ENCODE measurements at places on chromosomes 5 and 9.
A peak's percentile ranks its signal among the peaks of the same experiment; 100 is the strongest.

GRCh38 chr9:82538634-82539033, 524.3 kb downstream of the RASEF start:
- no peak for DNase-seq

DNA sequence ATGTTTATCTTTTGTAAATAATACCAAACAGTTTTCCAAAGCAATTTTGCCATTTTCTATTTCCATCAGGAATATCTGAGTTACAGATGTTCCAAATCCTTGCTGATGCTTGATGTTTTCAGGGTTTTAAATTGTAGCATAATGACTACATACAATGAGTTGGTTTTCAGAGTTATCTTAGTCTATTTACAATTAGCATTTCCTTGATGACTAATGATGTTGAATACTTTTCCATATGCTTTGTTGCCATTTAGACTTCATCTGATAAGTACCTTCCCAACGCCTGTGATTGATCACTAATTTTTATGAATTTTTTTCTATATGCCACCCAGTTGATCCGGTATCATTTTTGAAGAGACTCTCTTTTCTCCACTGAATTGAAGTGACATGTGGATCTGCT, 102.3 kb downstream of the SLC25A46 start:
- DNase-seq: no peak

DNA sequence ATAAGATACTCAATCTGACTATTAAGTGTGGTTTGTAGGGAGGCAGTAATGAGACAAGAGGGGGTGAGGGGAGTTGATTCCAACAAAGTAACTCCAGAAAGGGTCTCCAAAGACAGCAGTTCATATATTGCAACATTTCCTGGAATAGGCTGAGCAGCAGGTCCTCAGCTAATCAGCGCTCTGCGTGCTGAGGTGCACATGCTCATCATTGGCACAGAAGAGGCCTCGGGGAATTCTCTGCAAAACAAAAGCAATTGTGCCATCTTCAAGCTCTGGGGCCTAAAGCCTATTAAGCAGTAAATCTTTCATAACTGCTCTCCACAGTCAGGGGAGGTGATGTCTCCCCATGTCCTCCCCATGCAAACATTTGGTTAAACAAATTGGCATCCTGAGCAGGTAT, 357.3 kb downstream of the SPOCK1 start:
- DNase-seq: no peak

- peak; percentile 27 for DNase-seq
Observed at GRCh38 chr5:60382716-60383115, 317.2 kb downstream of the DEPDC1B start.

DNA sequence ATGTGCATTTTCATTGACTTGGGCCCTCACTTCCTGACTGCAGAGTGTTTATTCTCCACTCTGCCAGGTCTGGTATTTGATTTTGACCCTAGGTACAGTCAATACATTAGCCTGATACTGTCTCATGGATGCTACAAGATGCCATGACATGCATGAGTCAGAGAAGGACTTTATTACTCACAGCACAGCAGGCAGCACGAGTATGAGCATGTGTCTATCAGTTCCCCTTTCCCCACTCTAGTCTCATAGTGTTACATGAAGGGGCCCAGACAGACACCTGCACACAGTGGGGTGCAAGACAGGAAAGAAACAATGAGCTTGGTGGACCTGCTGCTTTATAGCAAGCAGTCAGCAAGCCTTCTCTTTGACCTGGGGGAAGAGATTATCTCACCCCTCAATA, 19.6 kb downstream of the ITGA2 start:
- peak; percentile 31 for DNase-seq

DNA sequence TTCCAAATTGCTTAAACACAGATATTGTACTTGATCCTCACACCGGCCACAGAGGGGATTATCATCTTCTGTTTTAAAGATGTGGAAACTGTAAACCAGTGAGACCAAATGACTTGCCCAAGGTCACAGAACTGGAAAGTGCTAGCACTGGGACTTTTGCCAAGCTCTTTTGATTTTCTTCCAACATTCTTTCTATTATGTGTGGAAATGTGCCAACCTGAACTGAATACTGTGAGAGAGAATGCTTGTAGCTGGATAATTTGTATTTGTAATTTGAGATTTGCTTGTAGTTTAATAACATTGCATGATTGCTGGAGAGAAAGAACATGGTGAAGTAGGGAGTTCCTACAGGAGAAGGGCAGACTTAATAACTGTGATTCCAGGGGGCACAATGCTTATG, 977.9 kb upstream of the NUDT12 start:
- no peak for DNase-seq

DNA sequence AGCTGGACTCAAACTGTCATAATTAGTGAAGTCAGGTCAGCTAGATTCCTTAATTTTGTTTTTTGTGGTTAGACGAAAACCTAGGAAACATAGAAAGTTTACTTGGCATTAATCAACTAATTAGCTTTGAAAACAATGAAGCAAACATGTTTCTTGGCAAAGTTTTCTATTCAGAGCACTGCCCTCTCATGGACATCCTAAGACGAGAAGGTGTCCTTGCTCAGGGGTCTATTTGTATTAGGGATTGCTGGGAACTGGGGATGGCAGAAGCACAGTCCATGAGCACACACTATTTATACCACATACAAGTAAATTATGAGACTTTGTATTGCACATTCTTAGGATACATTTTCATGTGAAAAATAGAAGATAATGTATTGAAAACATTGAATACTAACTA, 49.7 kb downstream of the POC5 start:
- DNase-seq: peak; percentile 6

DNA sequence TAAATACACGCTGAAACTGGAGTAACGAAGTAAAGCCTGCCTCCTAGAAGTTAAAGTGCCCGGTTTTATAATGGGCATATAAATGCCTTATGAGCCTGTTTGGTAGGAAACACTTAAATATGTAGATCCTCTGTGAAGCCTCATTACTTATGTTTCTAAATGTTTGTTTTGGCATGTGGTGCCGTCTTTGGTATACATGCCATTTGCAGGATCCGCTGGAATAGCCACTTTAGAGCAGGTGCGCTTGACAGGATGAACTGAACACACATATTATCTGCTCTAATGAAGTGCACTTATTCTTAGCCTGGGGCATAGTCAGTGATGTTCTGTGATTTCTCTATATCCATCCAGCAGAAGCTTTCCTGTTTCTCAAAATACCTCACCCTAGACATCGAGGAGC, 778.1 kb upstream of the WWC1 start:
- DNase-seq: no peak

DNA sequence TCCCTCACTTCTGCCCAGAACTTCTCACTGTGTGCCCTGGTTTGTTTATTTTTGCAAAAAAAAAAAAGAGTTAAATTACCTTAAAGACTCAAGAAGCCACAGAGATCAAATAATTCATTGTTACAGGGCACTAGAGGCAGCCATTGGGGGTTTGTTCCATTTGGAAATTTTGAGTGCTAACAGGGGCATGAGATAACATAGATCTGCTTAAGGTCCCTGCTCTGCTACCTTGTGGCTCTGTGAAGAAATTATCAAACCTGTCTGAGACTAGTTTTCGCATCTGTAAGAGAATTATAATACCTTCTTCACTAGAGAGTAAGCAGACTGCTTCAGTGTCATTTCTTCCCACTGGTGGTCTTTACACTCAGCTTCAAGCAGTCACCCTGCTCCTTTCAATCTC, 394 bp downstream of the TLR4 start:
- DNase-seq: peak; percentile 5

DNA sequence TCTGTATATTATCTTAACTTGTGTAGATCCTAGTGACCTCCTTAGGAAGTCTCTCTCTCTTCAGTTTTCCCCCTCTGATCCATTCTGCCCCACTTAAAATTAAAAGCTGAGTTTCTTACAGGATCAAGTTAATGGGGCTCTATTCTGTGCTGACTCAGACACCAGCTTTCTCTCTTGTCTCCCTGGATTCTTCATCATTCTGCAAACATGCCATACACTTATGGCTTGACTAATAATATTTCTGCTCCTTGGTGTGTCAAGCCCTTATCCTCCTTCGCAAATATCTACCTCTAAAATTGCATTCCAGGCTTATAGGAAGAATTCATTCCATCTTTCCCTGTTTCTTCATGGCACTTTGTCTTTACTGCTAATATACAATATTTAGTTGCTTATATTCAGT, 18.1 kb downstream of the LRRC70 start:
- no peak for DNase-seq

GRCh38 chr5:51889703-51890102, 506.5 kb downstream of the ISL1 start:
- no peak for DNase-seq

DNA sequence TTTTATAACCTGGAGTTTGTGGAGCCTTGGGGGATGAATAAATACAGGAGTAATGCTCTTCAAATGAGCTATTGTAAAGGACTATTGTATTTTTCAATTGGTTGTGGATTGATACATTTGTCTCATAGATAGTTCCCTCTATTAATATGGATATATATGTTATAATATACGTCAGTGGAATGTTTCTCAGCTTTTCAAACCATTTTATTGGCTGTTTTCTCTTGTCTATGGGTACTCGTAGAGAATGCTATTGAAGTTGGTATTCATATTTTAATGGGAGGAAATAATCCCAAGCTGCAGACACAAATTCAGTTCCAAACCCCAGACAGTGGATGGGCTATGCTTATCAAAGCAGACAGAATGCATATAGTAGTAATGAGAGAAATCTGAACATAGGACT, 181.8 kb upstream of the DAB2 start:
- no peak for DNase-seq

DNA sequence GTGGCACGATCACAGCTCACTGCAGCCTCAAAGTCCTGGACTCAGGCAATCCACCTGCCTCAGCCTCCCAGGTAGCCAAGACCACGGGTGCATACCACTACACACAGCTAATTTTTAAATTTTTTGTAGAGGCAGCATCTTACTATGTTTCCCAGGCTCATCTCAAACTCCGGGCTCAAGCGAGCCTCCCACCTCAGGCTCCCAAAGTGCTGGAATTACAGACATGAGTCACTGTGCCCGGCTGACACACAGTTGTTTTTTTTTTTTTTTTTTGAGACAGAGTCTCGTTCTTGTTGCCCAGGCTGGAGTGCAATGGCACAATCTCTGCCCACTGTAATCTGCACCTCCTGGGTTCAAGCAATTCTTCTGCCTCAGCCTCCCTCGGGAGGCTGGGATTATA, 70.1 kb upstream of the CNOT6 start:
- DNase-seq: no peak

- no peak for DNase-seq
Observed at GRCh38 chr9:76414661-76415060, 20.4 kb upstream of the RFK start.

DNA sequence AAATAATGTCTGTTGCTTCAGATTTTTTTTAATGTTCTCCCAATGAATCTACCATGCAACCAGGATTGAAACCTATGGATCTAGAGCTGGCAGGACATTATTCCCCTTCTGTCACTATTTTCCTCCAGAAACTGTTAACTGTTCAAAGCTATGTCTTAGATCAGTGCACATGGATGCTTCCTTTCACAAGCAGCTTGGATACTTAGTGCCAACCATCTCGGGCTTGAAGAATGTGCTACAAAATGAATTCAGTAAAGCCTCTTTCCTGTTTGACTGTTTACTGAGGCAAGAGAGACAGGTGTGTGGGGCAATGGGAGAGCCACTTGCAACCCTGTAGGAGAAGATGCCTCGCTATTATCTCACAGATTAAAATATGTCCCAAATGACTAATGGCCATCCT, 774.8 kb downstream of the KCTD16 start:
- no peak for DNase-seq

DNA sequence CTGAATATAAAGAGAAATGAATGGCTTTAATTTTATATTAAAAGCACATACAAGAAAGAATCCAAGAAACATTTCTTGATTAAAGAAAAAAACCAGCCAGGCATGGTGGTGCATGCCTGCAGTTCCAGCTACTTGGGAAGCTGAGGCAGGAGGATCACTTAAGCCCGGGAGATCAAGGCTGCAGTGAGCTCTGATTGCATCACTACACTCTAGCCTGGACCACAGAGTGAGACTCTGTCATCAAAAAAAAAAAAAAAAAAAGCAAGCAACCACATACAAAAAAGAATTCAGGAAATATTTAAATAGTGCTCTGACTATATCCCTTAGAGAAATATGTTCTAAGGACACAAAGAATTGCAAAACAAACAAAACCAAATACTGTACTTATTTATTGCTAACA, 2.5 kb upstream of the PLAC8L1 start:
- no peak for DNase-seq

DNA sequence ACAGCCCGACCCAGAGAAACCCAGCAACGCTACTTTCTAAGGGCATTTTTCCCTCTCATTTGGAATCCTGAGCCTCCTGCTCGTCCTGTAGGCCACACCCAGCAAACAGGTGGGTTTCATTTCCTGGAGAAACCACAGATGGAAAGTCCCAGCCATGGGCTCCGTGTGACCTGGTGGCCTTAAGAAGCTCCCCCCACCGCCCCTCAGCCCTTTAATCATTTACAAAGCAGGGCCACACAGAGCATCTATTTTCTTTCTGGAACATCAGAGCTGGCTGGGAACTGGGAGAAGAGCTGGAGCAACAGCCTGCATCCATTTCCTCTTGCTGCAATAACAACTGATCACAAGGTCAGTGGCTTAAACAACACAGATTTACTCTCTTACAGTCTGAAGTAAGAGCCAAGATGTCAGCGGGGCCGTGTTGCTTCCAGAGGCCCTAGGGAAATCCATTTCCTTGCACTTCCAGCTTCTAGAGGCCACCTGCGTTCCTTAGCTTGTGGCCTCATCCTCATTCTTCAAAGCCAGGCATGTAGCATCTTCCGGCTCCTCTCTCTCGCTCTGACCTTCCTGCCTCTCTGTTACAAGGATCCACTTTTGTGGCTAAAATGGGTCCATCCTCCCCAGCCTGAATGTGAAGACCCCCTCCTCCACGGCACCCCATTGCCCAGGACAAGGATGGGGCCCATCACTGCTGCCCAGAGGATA, 40.5 kb downstream of the C9orf50 start:
- DNase-seq: no peak

- DNase-seq: peak; percentile 22
Observed at GRCh38 chr5:39578887-39579497, 154.2 kb upstream of the DAB2 start.

GRCh38 chr9:97575673-97576200, 57.4 kb downstream of the TSTD2 start:
- DNase-seq: no peak

DNA sequence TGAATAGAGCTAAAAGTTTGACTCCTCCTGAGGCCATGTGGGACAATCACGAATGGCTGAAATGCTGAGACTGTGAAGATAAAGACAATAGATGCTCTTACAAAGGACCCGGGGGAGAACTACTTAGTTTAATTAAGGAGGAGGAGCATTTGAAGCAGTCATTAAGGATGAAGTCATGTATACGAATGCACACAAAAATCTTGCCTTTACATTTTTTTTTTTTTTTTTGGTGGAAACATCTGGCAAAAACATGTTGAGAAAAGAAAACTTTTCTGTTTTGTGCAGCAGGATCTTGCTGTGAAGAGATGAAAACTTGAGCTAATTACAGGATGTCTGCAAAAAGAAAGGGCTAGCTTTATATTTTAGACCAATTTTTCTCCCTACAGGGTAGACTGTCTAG, 42.3 kb upstream of the NR3C1 start:
- no peak for DNase-seq

- no peak for DNase-seq
Observed at GRCh38 chr5:60670749-60671148, 29.2 kb downstream of the DEPDC1B start.

Measured in ACHN (cell line).